ENCODE measurements at places on chromosomes 6 and 20.

DNA sequence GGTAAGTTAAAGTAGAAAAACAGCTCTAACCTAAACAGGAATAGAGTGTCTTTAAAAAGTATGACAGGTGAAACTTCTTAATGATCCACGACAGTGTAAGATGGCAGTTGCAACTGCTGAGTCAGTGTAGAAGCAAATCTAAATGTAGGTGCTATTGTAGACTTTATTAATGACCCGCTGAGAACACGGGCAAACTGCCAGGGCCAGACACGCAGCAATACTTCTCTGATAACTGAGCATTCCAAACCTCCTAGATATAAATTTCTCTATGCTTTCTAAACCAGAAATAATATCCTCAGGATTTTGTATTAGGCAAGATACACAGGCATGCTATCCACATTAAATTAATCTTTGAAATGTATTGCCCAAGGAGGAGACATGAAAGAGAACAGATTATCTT lies 1076.4 kb downstream of the HACE1 start:
- DNase-seq, result peak; percentile 1

DNA sequence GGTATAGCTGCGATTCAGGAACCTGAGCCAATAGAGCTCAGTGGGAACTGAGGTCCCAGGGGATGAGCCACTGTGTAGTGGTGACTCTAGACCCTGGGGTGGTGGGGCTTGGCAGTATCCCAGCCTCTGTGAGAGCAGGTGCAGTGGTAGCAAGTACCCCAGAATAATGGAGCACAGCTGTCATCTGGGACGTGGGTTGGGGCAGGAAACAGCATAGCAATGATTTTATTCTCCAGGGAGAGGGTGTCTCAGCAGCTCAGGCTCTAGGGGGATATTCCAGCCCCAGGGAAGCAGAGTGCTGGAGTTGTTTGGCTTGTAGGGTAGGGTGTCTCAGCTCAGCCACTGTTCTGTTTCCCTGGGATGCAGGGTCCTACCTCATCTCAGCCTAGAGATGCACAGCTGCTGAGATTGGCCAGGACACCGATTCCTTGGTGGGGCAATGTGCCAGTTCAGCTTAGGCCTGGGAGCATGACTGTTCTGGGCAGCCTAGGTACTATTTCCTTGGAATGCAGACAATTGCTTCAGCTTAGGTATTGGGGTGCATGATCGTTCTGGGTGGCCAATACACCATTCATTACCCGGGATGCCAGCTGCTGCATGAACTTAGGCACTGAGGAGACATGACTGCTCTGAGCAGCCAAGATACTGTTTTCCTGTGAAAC lies 34.0 kb upstream of the NUP153 start:
- DNase-seq, result no peak

DNA sequence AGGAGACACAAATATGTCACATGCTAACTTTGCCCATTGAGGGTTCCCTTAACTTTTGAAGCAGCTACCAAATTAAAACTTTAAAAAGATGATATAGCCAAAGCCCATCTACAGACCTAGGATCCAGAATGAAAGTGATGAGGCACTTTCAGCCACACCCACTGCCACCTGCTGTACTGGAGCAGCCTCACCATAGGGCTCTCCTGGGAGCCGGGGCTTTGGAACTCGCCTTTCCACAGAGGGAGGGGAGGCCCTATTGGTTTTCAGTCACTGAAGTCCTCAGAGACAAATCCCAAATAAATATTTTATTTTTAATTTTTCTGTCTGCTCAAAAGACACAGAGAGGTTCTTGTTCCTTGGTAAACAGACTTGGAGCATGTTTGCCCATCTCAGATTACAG lies 238.1 kb upstream of the TAB2 start:
- no peak for DNase-seq

DNA sequence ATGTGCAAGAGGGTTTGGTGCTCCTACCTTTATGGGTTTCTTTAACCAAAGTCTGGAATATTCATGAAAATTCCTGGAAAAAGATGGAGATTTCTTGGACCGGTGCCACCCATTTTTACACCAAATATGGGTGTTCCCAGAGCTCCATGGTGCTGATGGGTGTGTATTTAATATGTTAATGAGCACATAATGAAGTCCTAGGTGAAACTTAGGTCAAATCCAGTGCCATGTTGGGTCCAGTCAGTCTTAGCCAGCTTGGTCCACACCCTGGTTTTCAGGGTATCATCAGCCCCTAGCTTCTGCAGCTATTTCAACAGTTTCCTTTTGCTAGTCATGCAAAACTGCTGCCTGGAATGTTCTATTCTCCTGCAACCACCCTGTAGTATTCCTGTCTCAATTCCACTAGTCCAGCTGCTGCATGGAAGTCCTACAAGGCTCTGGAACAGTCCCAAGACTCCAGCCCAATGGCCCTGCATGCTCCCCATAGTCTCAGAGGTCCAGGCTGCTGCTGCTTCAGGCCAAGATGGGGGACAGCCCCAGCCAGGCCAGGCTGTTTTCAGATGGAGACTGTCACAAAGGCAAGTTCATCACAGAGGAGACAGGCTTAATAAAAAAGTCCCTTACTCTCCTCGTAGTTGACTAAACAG lies 31.8 kb downstream of the CST9L start:
- DNase-seq, result no peak

GRCh38 chr20:2276015-2276414 lies 19.8 kb upstream of the TGM3 start:
- no peak for DNase-seq

DNA sequence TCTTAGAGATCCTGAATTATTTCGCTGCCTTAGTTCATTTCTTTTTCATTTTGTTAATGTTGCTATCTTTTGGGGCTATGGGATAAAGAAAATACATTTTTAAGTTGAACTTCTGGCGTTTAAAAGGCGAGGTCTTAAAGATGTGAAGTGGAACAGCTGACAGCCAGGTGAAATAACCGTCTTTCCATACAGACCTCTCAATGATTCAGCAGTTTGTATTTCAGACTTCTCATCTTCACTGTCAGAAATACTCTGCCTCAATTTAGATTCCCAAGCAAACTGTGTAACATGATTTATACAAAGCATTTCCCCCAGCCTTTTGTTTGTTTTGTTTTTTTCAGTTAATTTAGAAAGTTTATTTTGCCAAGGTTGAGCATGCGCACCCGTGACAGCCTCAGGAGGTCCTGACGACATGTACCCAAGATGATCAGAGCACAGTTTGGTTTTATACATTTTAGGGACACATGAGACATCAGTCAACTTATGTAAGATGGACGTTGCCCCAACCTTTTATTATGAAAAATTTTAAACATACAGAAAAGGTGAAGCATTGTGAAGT lies 40.0 kb downstream of the SLC9A8 start:
- DNase-seq, result no peak

DNA sequence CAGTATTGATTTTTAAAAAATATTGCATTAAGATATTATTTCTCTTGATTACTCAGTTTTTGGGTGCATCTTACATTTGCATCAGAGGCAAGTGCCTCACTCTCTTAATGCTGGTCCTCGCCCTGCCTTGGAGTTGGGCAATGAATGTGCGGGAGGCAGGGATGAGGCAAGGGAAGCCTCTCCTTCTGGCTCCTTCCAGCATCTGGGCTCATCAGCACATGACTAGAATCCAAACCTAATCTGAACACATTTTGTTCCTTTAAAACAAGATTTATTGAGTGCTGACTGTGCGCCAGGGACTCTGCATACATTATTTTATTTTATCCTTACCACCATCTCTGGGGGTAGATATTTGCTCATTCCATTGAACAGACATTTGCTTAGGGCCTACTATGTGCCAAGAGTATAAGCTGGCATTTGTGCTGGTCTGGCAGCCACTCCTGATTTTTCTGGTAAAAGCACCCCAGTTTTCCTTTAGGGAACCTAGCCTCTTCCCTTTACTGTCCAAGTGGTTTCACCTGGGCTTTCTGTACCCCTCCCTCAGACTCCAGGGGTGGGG lies 71.9 kb upstream of the ZNFX1 start:
- DNase-seq, result no peak
